ENCODE measurements at places on chromosomes 6 and 20. TPM values are rescaled to one million over a fixed set of nuclear protein-coding genes. Genes with fewer than 3 reads are reported as not detected.

Gene PBOV1
- not detected for total RNA-seq

Gene PNLDC1
- 0.23 TPM for total RNA-seq

Gene HLA-DQA1
- total RNA-seq: 1.7 TPM

Gene ID4
- total RNA-seq: 158 TPM

Gene ENPP5
- total RNA-seq: 0.50 TPM

Data from esophagus muscularis mucosa (tissue), 4 donors.